ENCODE measurements at places on chromosomes 1 and 21. TPM values are rescaled to one million over a fixed set of nuclear protein-coding genes. Genes with fewer than 3 reads are reported as not detected.

GRCh38 chr1:247115545-247115944 is 11.4 kb upstream of the ZNF669 start:
- DNase-seq, result no peak

GRCh38 chr1:211713231-211713630 is 37.8 kb upstream of the NEK2 start:
- DNase-seq, result no peak

Gene SERPINC1
- not detected for total RNA-seq

Gene TMPRSS15
- not detected for total RNA-seq
